ENCODE measurements at places on chromosomes 3 and 15.

DNA sequence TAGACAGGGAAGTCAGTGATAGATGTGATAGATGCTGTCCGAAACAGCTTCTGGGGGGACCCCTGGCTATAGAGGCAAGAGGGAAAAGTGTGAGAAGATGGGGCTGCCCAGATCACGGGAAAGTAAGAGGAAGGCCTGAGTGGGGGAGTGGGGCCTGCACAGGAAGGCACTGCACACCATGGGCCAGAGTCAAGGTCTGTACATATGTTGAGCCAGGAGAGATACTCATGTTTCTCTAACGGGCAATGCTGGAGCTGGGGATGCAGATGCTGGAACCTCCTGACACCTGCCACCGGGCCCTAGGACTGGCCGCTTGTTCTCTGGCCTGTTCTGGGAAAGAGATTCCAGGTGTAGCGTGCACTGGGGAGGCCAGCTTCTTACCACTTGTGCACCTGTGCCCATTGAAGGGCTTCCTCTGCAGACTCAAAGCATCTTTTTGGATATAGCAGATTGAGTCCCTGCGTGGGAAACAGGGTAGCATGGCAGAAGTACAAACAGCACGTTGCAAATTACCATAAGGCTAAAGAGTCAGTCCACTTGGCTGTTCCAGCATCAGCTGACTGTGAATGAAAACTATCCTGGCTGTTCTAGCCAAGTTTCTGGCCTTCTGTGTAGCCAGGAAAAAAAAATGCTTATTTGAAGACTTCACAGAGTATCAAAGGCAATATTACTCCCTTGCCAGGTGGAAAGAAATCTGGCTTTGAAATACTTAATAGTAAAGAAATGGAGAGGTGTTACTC lies 77.1 kb upstream of the GSK3B start:
- DNase-seq = peak; percentile 11

GRCh38 chr15:67479781-67480505 lies 41.0 kb upstream of the C15orf61 start:
- DNase-seq = no peak

GRCh38 chr3:117131259-117131658 lies 421.7 kb downstream of the TUSC7 start:
- DNase-seq = no peak

DNA sequence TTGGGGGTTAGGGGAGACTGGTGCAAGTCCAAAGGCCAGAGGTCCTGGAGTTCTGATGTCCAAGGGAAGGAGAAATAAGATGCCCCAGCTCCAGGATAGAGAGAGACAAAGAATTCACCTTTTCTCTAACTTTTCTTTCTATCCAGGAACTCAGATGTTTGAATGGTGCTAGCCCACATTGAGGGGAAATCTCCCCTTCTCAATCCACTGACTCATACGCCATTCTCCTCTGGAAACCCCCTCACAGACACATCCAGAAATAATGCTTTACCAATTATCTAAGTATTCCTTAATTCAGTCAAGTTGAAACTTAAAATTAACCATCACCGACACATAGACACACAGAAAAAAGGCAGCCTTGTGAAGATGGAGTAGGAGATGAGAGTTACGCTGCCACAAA lies 1085.2 kb downstream of the NSUN3 start:
- no peak for DNase-seq

DNA sequence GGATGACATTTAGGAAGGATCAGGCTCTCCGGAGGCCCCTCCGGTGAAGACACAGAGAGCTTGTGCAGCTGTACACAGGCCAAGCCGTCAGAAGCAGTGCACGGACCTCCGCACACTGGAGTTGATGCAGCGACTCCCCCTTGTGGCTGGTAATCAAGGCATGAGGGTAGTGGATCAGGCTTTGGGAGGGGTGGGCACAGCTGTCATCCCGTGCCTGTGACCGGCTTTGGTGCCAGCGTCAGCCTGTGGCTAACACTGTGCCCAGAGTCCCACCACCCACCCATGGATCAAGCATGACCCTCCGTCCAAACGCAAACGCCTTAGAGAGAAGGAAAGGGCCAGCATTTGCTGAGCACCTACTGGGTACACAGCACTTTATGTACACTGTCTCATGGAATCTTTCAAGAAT lies 8.2 kb upstream of the GRIP2 start:
- DNase-seq = peak; percentile 49

DNA sequence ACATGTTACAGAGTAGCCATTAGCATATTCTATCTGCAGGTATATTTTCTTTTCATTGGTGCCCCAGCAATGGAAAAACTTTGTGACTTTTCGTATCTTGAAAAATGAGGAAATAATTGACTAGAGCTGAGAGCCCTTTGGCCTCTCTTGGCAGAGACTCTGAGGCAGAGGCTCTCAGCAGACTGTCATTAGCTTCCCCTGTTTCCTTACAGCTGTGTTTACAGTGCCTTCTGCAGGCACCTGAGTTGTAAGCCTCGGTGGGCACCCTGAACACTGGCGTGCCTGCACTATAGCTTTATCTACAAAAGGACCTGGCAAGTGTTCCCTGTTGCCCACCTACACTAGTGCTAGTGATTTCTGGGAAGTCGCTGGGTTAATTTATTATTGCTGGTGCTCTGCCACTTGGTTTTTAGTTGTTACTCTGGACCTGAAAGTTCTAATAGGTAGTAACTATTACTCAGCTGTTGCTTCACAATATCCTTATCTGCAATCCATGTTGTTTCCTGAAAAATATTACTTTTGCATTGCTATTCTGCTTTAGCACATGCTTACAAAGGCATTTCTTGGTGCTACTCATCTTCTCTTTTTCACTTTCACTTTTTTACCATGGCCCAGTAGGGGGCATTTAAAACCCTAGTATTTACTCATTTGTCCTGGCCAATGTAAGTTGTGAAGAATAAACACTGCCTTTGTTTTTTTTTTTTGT lies 7.8 kb upstream of the GPR171 start:
- no peak for DNase-seq

DNA sequence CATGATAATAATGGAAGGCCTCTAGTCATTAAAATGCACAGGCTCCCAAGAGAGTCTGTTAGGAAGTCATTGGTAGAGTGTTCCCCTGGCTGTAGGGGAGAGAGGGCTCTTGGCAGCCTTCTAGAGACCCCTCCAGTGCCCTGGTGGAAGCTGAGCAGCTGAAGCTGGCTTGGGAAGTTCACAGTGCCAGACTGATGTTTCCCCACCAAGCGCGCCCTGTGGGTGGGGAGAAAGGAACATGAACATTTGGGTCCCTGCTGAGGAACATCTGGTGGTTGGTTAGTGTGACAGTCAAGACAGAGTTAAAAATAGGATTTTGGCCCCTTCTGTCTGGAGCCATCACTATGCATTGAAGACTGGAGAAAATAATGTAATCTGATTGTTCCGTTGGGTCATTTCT lies 37.1 kb upstream of the RGMA start:
- DNase-seq = no peak

DNA sequence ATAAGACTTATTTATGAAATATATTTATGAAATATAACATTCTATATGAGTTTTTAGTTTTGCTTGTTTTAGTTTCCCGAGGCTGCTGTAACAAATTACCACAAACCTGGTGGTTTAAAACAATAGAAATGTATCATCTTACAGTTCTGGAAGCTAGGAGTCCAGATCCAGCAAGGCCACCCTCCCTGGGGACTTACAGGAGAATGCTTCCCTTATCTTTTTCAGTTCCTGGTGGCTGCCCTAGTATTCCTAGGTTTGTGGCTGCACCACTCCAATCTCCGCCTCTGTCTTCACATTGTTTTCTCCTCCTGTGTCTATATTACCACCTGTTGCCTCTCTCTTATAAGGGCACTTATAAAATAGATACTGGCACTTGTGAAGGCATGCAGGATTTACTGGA lies 877.8 kb downstream of the TUSC7 start:
- DNase-seq = no peak

DNA sequence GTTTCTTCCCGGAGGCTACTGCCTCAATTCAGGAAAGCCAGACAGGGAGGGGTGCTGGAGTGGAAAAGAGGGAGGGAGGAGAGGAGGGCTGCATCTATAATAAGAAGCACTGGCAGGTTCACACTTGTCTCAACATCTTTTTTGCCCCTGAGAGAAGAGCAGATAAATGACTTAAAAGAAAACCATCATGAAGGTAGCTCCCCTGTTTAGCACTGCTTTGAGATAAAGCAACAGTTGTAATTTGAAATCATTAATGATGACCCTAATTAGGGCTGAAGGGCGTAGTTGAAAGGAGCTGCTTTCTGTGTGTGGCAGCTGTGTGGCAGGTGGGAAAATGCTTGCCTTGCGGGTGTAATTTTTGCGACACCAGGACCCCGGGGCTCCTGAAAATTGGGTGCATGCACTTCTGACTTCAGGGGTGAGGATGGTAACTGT lies 222.8 kb upstream of the IL12A start:
- no peak for DNase-seq

- no peak for DNase-seq
These were observed 39.7 kb upstream of the MLF1 start for GRCh38 chr3:158531334-158531733.

DNA sequence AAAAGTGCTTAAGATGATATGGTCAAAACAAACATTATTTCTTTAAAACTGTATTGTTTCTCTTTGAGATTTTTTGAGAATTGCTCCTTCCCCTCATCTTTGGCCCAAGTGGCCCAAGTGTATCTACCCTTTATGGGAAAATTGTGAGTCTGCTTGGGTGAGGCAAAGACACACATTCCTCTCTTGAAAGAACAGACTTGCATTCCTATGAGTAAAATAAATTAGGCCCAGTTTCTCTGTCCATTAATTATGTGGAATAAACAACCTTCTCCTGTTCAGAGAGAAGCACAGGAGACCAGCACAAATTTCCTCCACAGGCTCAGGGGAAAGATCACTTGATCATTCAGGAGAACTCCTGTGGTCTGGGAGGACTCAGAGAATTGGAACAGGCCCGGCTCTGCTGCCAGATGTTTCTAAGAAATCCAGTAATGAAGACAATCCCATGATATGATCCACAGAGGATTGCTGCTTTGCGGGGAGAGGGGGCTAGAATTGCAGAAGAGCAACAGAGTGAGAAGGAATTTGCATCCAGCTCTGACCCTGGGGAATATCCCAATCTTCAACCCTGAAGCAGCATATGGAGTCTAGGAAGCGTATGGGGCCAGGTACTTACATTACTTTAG lies 53.8 kb upstream of the BOC start:
- DNase-seq = no peak

- no peak for DNase-seq
These were observed 77.6 kb downstream of the ZNF385D start for GRCh38 chr3:21673393-21673792.

- peak; percentile 75 for DNase-seq
These were observed 19.4 kb downstream of the WWTR1 start for GRCh38 chr3:149638228-149639092.

GRCh38 chr3:71901645-71902044 lies 116.7 kb upstream of the PROK2 start:
- DNase-seq = no peak

DNA sequence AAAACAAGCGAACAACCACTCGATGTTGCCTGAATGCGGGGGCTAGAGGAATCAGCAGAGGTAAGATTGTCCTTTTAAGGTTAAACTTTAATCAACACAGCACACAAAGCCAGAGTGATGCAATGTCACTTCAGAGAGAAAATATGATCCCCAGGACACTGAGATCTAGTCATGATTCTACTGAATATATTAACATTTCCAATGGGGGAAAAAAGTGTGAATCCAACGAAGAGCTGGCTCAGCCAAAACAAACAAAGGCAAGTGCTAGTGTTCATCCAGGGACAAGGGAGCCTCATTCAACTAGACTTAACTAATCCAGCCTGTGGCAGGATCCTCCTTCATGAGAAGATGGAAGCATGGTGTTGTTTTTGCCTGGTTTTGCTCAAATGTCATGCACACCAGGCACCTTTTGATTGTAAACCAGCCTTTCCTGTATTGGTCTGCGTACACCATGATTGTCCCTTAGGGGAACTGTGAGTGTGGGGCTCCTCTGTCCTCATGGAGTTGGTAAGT lies 35.8 kb downstream of the SCG5 start:
- DNase-seq = no peak

GRCh38 chr3:12706504-12707253 lies 42.8 kb upstream of the RAF1 start:
- DNase-seq = no peak

DNA sequence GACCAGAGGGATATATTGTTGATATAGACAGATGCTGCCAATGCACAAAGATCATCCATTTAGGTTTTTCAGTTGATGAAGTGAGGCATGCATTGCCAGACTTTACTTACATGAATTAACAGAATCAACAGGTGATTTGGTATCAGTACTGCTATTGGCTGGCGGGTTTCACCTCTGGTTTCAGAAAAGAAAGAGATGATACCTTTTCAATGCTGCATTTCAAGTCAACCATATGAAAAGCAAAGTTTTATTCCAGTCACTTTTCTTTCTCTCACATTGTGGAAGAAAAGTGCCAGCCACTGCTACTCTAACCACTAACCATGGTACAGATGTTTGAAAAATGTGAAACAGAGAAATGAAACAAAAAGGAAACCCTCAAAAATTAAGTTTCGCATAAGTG lies 289.1 kb downstream of the TIGIT start:
- DNase-seq = no peak

DNA sequence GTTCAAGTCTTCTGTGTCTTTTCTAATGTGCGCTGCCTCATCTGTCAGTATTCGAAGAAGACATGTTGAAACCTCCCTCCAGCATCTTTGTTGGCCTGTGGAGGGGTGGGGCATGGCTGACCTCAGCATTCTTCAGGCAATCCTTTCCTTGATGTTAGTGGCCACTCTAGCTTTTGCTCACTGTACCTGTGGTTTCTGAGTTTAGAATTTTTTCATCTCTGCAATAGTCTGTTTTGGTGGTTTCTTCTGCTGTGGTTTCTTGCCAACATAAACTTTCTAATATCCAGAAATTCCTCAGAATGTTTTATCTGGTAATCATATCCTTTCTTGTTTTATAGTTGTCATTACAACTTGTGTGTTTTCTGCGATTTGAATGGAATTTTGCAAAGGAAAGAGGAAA lies 251.3 kb upstream of the NR2E3 start:
- no peak for DNase-seq
